ENCODE measurements at places on chromosomes 7 and 10.

- no peak for DNase-seq
Measured at GRCh38 chr10:108633046-108633445, 1290.3 kb downstream of the XPNPEP1 start.

GRCh38 chr7:41574377-41574776, 128.5 kb downstream of the INHBA start:
- DNase-seq: no peak

DNA sequence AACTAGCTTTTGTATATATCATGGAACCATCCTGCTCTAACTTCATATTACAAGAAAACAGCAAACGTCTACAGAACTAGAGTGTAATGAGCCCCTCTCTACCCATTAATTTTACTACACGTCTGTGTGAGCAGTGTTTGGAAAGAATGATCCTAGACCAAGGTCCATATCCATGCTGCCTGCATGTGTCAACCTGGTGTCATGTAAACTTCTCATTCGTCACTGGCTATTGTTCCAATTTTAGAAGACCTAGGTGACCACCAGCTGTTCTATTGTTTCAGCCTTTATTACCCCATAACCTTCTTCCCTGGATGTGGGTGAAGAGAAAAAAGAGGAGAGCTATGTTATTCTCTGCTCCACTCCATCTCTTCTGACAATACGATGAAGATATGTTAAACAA, 77.1 kb downstream of the CREM start:
- DNase-seq: no peak

DNA sequence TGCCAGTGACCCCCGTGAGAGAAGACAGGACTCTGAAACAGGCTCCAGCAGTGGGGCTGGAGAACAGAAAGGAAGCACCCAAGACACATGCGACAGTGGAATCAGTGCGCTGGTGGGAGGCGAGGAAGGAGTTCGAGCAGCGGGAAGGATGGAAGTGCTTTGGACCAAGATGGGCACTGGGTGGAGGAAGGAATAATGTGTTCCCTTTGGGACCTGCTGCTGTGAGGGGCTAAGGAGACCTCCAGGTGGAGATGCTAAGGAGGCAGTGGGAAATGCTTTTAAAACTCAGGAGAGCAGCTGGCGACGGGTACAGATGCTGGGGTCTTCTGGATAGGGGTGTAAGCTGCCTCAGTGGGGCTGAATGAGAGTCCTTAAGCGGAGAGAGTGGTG, 109.7 kb upstream of the ANLN start:
- no peak for DNase-seq

DNA sequence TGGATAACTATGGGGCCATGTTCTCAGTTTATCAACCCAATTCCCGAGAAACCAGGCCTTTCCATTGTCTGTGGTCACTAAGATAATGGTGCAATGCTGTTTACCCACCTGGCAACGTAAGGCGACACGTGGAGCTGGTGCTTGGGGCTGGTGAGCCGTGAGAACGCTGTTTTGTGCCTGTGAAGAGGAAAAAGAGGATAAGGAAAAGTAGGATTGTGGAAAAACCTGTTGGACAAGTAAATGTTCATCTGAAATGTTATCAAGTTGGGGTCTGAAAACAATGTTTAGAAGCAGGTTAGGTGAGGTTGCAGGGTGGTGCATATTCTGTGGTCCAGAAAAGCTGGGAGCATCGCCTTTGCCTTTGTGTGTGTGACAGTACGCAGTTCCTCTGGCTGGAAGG, 88.5 kb downstream of the PPP1R17 start:
- no peak for DNase-seq

DNA sequence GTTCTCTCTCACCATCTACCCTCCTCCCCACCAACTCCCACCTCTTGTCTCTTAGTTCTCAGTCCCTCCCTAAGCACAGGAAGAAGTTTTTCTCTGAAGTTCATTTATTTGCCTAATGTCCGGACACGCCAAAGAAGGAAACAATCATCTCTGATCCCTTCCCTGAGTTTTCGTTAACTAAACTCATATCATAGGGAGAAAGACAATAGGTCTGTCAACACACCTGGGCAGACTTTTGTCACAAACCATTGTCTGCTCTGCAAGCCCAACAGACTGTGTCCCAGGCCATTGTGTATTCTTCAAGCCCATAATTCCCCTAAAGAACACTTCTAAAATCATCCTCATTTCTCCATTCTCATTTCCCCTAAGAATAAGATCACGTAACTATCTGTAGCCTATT, 691.0 kb upstream of the MBL2 start:
- no peak for DNase-seq

- no peak for DNase-seq
Measured at GRCh38 chr7:93040355-93040754, 77.4 kb downstream of the SAMD9 start.

DNA sequence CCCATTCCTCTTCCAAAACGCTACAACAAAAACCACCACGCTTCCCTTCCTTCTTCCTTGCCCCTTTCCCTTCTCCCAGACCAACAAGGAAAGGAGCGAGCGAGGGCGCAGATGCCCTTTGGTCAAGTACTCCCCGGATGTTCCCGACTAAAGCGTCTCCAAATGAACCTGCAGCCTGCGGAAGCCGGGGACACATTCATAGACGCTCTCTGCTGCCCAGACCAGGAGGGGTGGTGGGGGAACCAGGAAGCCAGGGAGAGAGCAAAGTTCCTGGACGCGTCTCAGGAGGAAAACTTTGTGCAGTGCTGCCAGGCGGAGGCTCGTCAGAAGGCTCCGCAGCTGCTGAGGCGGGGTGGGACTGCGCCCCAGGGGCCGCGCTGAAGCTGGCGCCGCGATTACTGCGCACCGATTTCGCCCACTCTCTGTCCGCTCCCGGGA, 754 bp downstream of the SEMA3D start:
- DNase-seq: no peak

DNA sequence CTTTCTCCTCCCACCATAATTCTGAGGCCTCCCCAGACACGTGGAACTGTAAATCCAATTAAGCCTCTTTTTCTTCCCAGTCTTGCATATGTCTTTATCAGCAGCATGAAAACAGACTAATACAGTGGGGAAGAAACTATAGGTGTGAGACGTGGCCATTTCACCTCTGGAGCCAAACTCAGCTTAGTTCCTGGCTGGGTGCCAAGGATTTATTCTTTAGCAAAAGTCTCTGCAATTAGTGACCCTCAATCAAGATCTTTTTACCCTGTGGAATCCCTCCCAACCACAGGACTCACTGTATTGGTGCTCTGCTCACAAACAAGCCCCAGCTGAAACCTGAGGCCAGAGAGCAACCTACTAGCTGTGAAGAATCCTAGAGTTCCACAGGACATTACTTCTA, 28.1 kb upstream of the SFTPD start:
- no peak for DNase-seq

DNA sequence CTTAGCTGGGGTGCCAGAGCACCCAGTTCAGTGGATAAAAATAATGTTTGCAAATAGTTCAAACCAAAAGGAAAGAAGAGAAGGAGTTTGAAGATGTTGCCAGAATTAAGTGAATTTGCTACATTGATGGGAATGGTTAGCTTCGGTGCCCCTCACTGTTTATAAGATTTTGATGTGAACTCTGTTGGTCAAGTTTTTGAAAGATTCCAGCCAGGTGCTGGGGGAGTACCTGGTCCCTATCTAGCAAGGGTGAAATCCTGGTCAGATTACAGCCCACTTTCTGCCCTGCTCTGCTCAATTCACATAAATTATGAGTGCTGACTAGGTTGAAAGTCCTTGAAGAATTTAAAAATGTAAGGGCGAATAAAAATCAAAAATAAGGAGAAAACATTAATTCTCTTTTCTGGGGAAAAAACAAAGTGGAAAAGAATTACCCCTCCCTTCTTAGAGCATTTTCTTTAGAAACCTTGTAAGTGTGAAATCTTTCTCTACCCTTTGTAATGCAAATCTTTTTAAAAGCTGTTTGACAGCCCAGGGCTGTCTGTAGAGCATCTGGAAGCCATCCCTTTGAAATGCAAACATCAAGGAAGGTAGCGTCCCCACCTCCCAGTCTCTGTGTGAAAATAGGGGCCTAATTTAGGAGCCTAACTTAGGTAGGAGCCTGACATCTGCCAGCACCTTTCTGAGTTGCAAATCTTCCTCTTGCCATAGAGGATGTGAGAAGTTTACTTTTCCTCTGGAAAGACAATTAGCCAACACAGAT, 1.4 kb upstream of the GIMAP5 start:
- DNase-seq: no peak

GRCh38 chr10:45256246-45256645, 59.2 kb downstream of the OR13A1 start:
- no peak for DNase-seq

GRCh38 chr10:129305046-129305445, 162.0 kb upstream of the MGMT start:
- no peak for DNase-seq

GRCh38 chr10:5662708-5663579, 3.5 kb downstream of the ASB13 start:
- DNase-seq: no peak

- no peak for DNase-seq
Measured at GRCh38 chr10:119595134-119595675, 1.6 kb downstream of the TIAL1 start.

- DNase-seq: no peak
Measured at GRCh38 chr7:137909042-137909441, 62.3 kb upstream of the DGKI start.

DNA sequence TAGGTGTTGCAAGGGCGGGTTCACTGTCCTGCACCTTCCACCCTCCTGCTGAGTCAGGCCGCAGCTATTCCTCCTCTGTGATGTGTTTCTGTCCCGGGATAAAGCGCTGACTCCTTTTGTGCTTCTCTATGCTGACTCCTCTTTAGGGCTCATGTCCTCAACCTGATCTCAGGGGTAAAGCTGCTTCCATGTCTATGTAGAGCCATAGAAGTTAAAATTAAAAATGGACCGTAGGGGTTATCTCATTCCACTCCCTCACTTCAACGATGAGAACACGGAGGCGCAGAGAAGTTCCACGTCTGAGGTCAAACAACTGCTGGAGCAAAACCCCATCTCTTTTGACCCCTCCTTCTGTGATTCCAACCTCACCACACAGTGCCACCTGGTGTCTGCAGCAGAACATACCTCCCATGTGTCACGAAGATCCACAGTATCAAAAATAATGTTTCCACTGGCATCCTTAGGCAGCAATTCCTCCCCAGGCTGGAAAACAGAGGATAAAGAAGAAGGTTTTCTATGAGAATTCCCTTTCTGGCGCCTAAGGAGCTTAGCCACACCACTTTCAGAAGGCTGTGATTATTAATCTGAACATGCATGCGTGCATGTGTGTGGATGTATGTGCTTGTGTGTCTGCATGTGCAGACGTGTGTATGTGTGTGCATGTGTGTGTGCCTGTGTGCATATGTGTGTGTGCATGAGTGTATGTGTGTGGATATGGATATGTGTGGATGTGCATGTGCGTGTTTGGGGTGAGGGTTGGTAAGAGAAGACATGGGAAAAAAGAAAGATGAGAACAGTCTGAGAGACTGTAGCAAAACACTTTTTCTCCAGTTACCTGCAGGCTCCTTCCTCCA, 81.2 kb upstream of the UCN3 start:
- peak; percentile 6 for DNase-seq

DNA sequence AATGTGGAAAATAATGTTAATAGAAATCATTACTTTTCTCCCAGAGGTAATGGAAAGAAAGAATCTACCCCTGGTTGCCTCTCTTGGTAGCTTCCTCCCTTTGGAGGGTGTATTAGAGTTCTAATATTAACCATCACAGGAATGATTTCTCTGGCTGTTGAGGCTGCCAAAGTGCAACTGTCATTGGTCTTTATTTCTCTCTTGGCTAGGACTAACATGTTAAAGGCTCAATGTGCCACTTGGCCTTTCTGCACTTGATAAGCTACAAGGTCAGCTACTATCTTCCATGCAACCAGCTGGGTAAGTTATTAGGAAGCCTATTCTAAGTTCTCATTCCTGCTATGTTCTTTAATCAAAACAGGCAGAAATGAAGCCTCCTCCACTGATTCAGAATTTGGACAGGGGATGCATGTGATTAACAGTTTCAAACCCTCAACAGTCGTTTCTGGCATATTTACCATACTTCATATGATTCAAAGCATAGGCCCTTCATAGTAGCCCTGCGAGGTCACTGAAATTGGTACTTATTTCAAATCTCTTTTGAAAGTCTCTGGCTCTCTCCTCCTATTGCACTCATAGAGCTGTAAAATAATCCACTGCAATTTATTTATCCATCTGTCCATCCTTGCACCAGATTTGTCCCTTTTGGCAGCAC, 645.0 kb downstream of the SORCS1 start:
- no peak for DNase-seq

GRCh38 chr10:51342381-51342780, 268.1 kb downstream of the PRKG1 start:
- DNase-seq: no peak

- DNase-seq: peak; percentile 37
Measured at GRCh38 chr10:95475003-95475383, 86.2 kb downstream of the SORBS1 start.

DNA sequence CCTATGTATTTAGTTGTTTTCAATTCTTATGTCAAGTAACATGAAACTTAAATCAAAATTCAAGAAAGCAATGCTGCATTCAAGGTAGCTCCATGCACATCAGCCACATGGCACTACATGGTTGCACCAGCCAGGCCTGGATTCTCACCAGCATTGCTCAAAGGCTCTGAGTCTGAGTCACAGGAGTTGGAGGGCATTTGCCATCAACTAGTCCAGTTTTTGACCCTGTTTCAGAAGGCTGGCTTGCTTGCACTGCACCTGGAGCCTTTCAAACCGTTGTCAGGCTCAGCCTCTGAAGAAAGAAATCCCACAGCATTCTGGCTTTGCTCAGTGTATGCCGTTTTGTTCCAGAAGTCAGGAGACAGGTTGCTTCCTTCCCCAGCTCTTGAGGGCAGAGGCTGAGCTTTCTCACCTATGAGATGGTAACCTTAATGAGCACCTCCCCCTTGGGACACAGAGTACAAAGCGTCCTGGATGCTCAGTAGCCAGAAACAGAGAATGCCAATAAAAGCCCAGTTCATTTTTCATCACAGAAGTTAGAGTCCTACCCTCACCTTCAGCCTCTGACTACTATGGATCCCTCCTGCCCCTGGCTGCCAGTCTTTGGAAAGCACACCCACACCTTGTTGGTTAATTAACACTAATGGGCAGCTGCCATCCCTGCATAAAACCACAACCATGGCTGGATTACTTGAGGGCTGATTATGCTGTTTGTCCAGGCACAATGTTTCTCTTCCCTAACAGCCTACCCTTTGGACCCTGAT, 288.4 kb upstream of the LRRTM3 start:
- DNase-seq: peak; percentile 9

DNA sequence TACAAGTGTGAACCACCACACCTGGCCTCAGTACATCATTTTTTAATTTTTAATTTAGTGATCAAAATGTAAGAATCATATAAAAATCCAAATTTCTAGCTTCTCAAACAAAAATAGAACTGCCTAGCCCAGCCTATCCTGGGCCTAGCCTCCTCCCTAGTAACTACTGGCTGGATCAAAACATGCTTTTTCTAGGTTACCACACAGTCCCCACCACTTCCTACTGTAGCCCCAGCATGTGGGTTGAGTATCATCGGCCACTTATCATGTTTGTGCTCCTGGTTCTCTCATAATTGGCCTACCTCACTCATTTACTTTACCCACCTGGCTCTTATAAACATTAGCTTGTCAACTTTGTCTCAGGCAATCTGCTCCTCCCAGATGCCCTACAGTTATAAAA, 52.9 kb downstream of the DNAJC12 start:
- DNase-seq: no peak
